ENCODE measurements at places on chromosomes 12 and 14.

DNA sequence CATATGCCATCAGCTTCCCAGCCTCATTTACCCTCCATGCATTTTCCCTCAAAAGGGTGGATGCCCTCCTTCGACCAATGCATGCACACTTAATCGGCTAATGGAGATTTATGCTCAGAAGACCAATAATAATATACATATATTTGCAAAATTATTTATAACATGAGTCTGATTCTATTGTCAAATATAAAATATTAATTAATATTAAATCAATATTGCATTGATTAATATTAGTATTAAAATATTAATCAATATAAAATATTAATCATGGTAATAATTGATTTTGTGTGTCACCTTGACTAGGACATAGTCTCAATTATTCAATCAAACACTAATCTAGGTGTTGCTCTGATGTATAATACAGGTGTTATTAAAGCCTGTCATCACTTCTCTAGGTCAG lies 1282.5 kb downstream of the TMEM121 start:
- no peak for DNase-seq

DNA sequence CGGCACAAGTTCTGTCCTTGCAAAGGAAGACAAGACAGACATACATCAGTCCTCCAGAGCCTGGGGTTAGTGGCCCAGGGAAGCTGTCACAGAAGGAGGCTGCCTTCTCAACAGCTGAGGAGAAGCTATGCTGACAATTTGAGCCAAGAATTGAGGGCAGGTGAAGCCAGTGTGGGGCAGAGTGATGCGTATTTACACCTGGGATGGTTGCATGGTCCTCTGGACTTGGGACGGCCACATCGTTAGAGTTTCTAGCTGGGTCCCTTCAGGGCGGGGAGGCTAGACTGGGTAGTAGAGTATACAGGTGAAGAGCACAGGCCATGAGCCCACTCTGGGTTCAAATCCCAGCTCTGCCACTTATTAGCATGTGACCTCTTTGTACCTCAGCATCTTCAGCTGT lies 16.5 kb downstream of the KRT85 start:
- no peak for DNase-seq

DNA sequence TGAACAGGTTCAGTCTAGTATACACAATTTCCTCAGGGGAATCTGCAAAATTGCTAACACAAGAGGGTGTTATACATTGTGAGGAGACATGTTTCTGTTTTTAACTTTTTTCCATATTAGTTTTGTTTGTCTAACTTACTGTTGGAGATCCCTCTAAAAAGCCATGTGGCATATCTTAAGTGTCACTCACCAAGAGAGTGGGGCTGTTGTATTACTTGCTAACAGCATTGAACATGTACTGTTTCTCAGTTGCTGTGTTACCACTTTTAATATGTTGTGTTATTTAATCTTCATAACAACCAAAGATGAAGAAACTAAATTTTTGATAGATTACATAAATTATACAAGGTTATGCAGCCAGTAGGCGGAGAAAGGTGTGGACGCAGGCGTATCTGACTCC lies 154.3 kb upstream of the NPAS3 start:
- no peak for DNase-seq

- no peak for DNase-seq
Measured at GRCh38 chr14:51525739-51526138, 126.0 kb upstream of the FRMD6 start.

GRCh38 chr14:102819176-102819628 lies 42.0 kb downstream of the TRAF3 start:
- DNase-seq = no peak

DNA sequence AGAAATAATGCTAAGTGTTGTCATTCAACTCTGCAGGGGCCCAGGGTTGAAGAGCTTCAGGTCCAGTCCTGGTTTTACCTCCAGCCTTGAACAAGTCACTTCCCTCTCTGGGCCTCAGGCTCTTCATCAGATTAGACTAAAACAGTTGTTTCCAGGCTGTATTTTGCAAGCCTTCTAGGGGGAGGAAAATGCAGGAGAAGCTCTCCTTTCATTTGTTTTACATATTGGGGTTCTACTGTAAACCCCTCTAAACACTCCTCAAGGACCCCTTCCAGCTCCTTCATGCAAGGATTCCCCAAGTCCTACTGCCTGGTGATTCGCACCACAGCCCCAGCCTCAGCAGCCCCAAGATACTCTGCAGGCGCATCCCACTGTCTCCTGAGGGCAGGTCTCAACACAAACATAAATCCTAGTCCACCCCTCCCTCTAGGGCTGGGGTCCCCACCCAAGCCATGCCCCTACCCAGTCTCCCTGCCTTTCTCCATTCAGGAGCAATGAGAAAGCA lies 2.7 kb downstream of the SDR9C7 start:
- DNase-seq = peak; percentile 73

- DNase-seq = no peak
Measured at GRCh38 chr12:23168459-23168858, 543.5 kb downstream of the ETNK1 start.

DNA sequence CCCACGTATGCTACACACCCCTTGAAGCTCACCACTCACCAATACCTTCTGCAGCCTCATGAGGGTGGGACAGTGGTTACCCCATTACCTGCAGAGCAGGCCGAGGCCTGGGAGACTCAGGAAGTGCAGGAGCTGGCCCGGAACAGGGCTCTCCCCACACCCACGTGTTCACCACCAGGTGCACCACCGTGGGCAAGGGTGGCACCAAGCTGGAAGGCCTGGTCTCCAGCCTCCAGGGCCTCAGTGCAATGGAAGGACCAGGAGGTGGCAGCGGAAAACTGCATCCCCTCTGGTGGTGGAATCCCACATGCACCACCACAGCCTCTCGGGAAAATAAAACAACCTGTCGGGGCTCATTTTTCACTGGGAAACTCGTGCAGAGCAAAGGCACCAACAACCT lies 36.4 kb downstream of the ITPK1 start:
- DNase-seq = no peak

DNA sequence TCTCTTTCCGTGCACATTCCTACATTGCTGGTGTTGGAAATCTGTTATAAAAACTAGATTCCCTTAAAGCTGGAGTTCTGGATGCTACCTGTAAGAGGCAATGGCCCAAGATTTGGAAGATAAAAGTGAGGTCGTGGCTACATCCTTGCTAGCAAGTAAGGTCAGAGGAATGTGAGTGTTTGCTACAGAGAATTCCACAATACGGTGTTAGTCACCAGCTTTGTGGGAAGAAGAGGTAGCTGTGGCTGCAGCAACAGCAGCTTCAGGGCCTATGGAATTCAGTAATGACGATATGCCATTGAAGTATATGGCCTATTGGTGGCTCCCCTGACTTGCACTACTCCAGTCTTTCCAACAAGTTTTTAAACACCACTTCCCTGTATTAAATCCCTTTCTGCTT lies 227.7 kb upstream of the TMEM260 start:
- no peak for DNase-seq

GRCh38 chr12:292186-292585 lies 29.6 kb upstream of the SLC6A13 start:
- DNase-seq = no peak

- DNase-seq = no peak
Measured at GRCh38 chr14:44763356-44763755, 198.4 kb downstream of the KLHL28 start.

- no peak for DNase-seq
Measured at GRCh38 chr12:10372559-10372958, 17.3 kb downstream of the KLRK1 start.

GRCh38 chr12:49843876-49844437 lies 1.1 kb upstream of the BCDIN3D start:
- DNase-seq = no peak

DNA sequence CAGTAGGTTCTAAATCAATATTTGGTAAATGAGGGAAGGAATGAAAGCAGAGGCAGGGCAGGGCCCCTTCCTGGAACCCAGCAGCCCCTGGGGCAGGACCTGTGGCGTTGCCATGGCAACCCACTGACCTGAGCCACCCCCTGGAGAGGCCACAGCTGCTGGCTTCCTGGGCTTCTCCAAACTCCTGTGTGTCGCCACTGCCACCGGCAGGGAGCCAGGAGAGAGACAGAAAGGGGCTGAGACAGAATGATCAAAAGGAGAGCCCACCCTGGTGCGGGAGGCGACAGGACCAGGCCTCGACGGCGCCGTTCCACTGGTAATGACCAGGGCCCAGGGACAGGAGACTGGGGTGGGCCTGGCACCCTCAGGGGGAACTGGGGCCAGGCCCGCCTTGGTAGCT lies 18.2 kb downstream of the RFX4 start:
- DNase-seq = peak; percentile 48

- peak; percentile 10 for DNase-seq
Measured at GRCh38 chr12:115437061-115437567, 753.1 kb upstream of the TBX3 start.

GRCh38 chr12:105946493-105946901 lies 192.3 kb downstream of the NUAK1 start:
- no peak for DNase-seq

DNA sequence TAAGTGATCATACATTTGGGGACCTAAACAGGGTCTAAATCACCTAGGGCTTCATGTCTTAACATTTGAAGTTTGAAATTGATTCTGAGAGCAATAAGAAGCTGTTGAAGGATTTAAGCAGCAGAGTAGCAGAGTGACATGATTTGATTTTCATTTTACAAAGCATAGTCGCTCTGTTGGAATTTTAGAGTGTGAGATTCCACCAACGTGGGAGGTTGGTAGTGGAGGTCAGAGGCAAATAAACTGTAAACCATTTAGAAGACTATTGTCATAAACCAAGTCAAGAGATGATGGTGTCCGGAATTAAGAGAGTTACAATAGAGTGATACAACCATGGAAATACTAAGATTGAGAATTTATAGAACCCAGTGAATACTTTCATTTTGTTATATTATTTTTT lies 52.7 kb upstream of the ZDHHC17 start:
- DNase-seq = no peak

DNA sequence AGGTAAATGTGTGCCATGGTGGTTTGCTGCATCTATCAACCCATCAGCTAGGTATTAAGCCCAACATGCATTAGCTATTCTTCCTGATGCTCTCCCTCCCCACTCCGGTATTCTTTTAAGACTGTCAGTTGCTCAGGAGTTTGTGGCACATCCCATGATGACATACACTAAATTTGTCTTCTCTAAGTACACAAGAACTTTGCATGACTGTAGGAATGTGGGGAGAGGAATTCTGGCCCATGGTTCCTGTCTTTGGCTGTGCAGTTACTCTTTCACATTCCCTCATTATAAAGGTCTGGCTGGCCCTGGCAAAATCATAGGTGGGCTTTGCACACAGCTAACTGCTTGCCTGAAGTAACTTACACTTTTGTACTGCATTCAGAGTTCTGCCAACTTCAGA lies 30.3 kb downstream of the HMGA2 start:
- DNase-seq = no peak

GRCh38 chr12:113369391-113369985 lies 11.1 kb downstream of the PLBD2 start:
- no peak for DNase-seq

DNA sequence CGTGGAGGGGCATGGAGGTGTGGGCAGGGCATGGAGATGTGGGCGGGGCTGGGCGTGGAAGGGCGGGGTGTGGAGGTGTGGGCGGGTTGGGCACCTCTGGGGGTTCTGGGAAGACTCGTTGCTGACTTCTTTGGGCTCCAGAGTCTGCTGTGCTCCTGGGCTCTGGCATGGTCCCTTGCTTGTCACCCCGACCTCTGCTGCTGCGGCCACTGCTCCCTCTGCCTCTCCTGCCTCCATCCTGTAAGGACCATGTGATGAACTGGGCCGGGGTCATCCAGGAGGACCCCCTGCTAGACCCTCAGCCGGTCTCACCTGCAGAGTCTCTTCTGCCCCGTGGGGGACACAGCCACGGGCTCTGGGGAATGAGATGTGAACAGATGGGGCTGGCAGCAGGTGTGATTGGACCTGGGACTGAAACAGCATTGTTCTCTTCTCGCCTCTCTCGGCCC lies 15.3 kb downstream of the NOC4L start:
- DNase-seq = no peak

- peak; percentile 56 for DNase-seq
Measured at GRCh38 chr14:87643005-87643404, 350.0 kb downstream of the GALC start.

GRCh38 chr12:3186546-3187215 lies 109.5 kb downstream of the TSPAN9 start:
- DNase-seq = no peak

DNA sequence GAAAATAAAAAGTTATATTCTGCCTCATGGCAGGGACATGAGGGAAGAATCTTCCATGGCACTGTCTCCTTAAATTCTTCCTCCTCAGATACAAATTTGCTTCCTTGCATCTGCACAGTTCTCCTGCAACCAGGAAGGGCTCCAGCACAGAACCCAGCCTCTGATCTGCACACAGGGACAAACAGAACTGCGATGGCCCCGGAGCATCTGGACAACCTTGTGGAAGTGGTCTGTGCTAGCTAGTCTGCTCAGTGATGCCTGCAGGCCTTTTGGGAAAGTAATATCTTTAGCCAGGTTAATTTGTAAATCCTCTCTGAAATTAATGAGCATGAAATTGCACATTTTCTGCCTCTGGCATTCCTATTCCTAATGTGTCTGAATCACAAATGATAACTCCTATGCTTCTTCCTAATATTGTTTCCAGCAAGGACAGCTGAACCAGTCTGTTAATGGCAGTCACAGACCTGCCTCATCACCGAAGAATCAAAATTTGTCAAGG lies 74.8 kb downstream of the GRIP1 start:
- no peak for DNase-seq

DNA sequence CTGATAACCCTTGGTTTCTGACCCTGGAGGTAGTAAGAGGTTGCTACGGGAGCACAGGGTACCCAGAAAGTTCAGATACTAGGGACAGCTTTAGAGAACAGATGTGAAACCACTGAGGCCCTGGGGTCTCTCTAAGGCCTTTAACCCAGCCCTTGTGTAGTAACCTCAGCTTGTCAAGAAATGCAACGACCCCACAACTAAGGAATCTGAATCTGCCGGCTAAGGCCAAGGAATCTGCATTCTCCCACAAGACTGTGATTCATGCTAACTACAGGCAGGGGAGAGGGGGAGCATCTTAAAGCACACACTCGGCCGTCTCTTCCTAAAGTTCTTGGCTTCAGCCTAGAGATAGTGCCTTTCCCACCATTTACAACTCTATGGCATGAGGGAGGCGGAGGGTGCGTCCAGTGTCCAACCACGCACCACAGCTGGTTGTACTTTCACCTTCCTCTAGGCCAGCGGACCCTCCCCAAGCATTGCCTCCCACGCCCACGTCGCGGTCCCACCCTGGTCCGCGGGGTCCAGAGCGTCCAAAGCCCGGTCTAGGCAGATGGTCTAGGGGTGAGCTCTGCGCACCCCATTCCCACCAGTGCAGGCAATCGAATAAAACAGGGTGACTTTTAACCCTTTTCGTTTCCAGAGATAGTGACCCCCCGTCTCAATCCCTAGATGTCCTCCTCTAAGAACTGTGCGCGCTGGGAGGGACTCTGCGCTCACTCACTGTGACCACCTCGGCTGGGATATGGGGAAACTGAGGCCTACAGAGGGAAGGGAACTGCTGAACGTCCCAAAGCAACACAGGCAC lies 735 bp upstream of the VASH1 start:
- no peak for DNase-seq

GRCh38 chr12:115094163-115094816 lies 410.3 kb upstream of the TBX3 start:
- DNase-seq = no peak

- peak; percentile 70 for DNase-seq
Measured at GRCh38 chr14:75831455-75831854, 150.3 kb downstream of the TGFB3 start.

GRCh38 chr12:38886064-38886463 lies 19.3 kb downstream of the CPNE8 start:
- DNase-seq = no peak
